ENCODE measurements at places on chromosomes 16 and 17. TPM values are rescaled to one million over a fixed set of nuclear protein-coding genes. Genes with fewer than 3 reads are reported as not detected.

The CLEC3A gene
- total RNA-seq = not detected

The MTSS2 gene
- 28.6 TPM for total RNA-seq

The CDR2 gene
- 47.9 TPM for total RNA-seq

The FOXO3B gene
- total RNA-seq = 1.9 TPM

The SAMD14 gene
- 0.43 TPM for total RNA-seq

The MYCBPAP gene
- total RNA-seq = 10.3 TPM

The SNAI3 gene
- total RNA-seq = 24.9 TPM

The CARD14 gene
- not detected for total RNA-seq

The KAT2A gene
- total RNA-seq = 35.6 TPM

The NPIPA5 gene
- total RNA-seq = 18.2 TPM

The RASL10B gene
- 0.39 TPM for total RNA-seq

The DNAAF8 gene
- total RNA-seq = 0.28 TPM

The CACNA1G gene
- not detected for total RNA-seq

The CIBAR2 gene
- total RNA-seq = not detected

The YBX2 gene
- 0.55 TPM for total RNA-seq

The PMFBP1 gene
- total RNA-seq = 1.9 TPM

The TSPAN10 gene
- 0.48 TPM for total RNA-seq

The TPSD1 gene
- total RNA-seq = not detected

The TBC1D28 gene
- total RNA-seq = not detected

The PNPO gene
- 24.5 TPM for total RNA-seq

The LGALS9B gene
- not detected for total RNA-seq

The BCAR1 gene
- not detected for total RNA-seq

The MILR1 gene
- not detected for total RNA-seq

The SLFN12L gene
- 99.0 TPM for total RNA-seq

The DUSP14 gene
- total RNA-seq = 10.1 TPM

The TBC1D3 gene
- not detected for total RNA-seq

The NEUROD2 gene
- total RNA-seq = not detected

The ALKBH5 gene
- 104 TPM for total RNA-seq

The CDH3 gene
- total RNA-seq = 0.25 TPM

The TAC4 gene
- total RNA-seq = not detected

The TBC1D3E gene
- total RNA-seq = not detected

The C17orf50 gene
- total RNA-seq = not detected

The GAS2L2 gene
- total RNA-seq = not detected

The OTOP2 gene
- total RNA-seq = not detected

The SHISA9 gene
- not detected for total RNA-seq

The RHBDL3 gene
- total RNA-seq = 2.5 TPM

The CHD9NB gene
- total RNA-seq = not detected

The GRAPL gene
- total RNA-seq = 32.3 TPM

The SOST gene
- not detected for total RNA-seq

The SMIM36 gene
- not detected for total RNA-seq

The ZNF598 gene
- 51.5 TPM for total RNA-seq

The TRPV2 gene
- 133 TPM for total RNA-seq

The BICDL2 gene
- total RNA-seq = 1.2 TPM

The SMIM22 gene
- total RNA-seq = not detected

The PHKB gene
- total RNA-seq = 43.4 TPM

The SEZ6 gene
- not detected for total RNA-seq

The HID1 gene
- total RNA-seq = 0.79 TPM

The TP53TG3F gene
- not detected for total RNA-seq

The KRT20 gene
- total RNA-seq = not detected

The PITPNM3 gene
- total RNA-seq = 0.55 TPM

The PIK3R5 gene
- total RNA-seq = 82.5 TPM

The GP1BA gene
- not detected for total RNA-seq
